T-helper 2 cell treated with Interferon-gamma antibody and Interleukin-4, amounts not matched to agents 100 ng/mL and 5 ng/mL, for 36 hours (primary cell): ENCODE measurements at places on chromosomes 5 and 9. TPM values are rescaled to one million over a fixed set of nuclear protein-coding genes. Genes with fewer than 3 reads are reported as not detected.

Gene OLFML2A
- total RNA-seq = not detected in 2 replicates

Gene CCL19
- total RNA-seq = not detected in 2 replicates

Gene IL12B
- 0.05 TPM in 1 of 2 replicates, not detected in the other for total RNA-seq

Gene ARID3C
- 0.14 TPM in 2 replicates for total RNA-seq
